ENCODE measurements at places on chromosomes 2 and 18.

DNA sequence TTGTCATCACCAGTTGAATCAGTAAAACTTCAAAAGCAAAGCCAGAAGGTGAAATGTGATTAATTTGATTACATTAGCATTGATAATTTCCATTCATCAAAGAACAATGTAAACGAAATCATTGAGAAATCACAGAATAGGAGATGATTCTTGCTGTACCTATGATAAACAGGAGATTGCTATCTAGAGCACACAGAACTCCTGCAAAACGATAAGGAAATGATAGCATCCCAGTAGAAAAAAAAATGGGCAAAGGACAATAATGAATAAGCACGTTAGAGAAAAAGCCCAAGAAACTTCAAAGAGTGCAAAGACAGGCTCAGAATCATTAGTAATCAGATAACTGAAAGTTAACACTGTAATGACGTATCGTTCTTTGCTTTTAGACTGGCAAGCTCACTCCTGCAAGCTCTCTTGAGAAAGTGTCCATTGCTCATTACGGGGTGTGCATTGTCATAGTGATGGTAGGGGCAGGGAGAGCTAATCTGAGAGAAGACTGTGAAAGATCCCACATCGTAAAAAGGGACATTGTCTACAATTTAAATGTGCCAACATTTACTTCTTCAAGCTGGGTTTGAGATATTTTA, 143.6 kb downstream of the SPP2 start:
- no peak for DNase-seq

GRCh38 chr2:171895786-171896185, 1.7 kb upstream of the SLC25A12 start:
- DNase-seq = no peak

GRCh38 chr2:19571773-19572172, 213.3 kb upstream of the OSR1 start:
- DNase-seq = no peak

DNA sequence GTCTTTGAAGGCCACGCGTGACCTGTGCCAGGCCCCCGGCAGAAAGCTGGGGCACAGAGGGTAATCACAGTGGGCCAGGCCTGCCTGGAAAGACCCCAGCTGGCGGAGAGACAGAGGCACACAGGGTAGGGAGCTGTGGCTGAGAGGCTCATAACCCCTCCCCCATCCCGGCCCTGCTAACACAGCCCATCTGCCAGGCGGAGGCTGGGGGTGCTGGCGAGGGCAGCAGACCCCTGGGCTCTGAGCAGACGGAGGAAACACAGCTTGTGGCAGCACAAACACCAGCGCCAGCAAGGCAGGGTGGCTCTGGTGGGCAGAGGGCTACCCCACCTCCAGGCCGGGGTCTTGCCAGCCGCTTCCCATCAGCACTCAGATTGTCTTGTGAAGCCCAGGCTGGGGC, 19.0 kb downstream of the HS6ST1 start:
- no peak for DNase-seq

DNA sequence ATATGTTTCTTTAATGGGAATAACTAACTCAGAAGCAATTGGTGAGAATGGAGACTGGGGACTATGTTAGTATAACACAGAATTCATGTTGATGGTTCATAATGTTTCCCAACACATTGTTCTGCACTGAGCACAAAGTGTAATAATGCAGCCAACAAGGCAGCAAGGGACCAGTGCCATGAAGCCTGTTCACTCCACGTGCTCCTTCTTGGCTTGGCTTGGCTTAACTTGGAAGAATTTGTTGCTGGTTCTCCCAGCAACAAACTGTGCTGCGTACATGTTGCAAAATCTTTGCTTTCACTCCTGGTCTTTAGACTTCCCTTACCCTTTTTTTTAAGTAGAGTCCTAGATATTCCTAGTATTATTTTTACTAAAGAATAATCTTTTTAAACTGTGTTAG, 129.7 kb downstream of the MAP3K20 start:
- no peak for DNase-seq

- DNase-seq = no peak
These were observed 172.7 kb upstream of the BOD1L2 start for GRCh38 chr18:56974141-56974540.

DNA sequence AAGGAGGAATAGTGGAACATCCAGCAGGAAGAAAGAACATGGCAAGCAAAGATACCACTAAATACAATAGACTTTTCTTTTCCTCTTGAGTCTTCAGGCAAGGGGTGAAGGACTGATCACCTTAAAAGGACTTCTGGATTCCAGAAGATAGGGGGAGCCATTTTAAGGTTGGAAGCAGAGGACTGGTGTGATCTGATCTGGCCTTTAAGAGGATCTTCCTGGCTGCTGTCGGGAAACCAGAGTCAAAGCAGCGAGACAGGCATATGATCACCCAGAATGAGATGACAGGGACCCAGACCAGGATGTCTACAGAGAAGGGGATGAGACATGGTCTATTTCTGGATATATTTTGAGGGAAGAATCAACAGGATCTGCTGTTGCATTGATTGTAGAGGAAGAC, 558.0 kb downstream of the STK39 start:
- DNase-seq = no peak

Measured in stimulated activated CD4-positive, alpha-beta T cell treated with anti-CD3 and anti-CD28 coated beads, Interleukin-1b, Interleukin-23, amount 100 ng/mL, for 1 hour (primary cell).